ENCODE measurements at places on chromosomes 16 and 17. TPM values are rescaled to one million over a fixed set of nuclear protein-coding genes. Genes with fewer than 3 reads are reported as not detected.

DNA sequence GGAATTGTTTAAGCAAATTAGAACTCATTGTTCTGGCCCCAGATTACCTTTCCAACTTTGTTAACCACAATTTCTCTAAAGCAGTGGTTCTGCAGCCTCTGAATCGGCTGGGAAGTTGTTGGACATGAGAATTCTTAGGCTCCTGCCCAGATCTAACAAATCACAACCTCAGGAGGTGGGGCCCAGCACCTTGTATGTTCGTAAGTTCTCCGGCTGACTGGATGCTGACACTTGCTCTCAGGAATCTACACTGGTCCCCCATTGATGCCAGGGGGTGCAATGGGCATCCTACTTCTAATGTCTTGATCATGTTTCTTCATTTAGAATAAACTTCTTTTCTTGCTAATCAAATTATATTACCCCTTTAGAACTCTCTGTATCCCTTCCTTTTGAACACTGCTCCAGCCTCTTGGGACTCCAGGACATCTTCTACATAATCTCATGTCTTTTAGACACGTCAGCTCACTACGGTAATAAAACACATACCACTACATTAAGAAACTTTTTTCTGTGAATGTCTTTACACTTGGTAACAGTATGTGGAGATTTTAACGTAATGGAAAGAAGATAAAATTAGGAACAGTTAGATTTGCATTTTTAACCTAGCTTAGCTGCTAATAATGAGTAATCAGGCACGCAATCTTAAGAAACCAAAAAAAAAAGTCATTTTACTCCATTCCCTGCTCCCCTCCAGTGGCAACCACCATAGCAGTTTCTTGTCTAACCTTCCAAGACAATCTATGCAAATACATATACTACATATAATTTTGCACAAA is 143.2 kb downstream of the ITFG1 start:
- no peak for DNase-seq

DNA sequence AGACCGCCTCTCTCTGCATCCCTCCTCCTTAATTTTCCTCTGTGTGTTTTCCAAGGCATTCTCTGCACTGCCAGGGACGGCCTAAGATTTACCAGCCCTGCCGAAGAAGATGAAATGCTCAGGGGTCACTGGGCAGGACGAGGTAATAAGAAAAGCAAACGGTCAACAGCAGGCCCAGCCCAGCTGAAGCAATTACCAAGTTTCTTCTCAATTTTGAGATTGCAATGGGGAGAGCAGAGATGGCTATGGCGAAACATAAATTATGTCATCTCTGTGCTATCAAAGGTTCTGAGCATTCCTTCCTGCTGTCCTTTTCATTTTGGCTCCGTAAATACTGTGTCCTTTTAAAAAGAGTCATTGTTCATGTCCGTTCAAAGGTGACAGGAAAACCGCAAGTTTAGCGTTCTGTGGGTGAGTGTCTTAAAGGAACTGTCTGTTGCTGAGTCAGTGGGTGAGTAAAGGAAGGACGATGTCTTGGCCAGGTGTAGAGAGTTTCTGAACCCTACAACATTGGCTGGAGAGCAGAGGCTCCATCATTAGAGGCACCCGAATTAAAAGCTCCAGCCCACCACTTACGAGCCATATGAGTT is 753.9 kb upstream of the EEF2KMT start:
- peak; percentile 16 for DNase-seq

DNA sequence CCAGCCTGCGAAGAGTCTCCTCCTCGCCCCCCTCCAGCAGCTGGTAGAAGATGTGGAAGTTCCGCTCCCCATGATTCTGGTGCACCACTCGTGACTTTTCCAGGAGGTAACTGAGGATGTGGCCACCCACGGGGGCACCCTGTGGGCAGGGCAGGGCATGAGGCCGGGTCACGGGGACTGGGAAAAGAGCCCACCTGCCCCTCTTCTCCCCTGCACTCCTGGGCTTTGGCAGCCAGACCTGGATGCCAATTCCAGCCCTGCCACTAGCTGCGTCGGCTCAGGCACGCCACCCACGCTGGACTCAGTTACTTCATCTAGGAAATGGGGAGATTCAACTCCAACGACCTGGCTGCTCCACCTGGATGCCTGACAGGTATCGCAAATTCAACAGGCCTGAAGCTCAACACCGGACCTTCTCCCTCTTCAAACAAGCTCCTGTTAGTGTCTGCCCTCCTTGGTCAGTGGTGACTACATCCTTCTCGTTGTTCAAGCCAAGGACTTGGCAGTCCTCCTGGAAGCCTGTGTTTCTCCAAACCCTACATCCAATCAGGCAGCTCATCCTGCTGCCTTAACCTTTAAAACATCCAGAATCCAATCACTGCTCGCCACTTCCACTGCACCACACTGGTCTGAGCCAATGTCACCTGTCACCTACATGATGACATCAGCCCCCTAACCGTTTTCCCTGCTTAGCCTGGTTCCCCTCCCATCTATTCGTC is 11.6 kb downstream of the MYO1C start:
- no peak for DNase-seq

- no peak for DNase-seq
Observed at GRCh38 chr17:72578817-72579470, 458.1 kb downstream of the SOX9 start.

GRCh38 chr16:76241755-76242154 is 35.4 kb upstream of the CNTNAP4 start:
- no peak for DNase-seq

- DNase-seq = no peak
Observed at GRCh38 chr17:79042421-79043190, 18.6 kb downstream of the C1QTNF1 start.

DNA sequence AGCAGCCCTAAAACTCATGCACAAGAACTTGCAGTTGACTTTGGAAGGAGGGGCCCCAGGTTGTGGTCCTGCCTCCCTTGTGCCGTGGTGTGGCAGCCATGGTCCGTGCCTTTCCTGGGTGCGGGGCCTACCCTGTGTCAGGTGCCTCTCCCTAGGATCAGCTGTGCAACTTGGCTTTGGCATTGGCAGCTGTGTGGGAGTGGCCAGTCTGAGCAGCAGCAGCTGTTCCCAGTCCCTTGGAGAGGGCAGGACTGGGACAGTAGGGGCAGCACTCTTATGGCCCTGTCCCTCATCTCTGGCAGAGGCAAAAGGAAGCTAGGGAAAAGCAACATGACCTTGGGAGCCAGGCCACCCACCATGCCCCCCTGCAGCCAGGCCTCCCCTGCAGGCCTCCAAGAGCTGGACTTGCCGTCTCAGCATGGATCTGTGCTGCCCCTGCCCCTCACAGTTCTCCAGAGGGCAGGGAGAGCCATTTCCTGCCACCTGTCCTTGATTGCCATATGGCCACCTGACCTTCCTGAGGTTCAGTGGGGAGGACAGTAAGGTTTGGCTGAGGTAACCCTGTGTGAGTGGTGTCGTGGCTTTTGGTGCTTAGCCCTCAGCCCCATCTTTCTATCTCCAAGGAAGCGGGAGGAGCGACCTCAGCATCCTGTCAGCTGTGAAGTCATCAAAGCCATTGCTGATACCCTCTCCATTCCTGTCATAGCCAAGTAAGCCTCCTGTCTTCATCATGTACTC is 15.5 kb upstream of the NFATC3 start:
- DNase-seq = no peak

DNA sequence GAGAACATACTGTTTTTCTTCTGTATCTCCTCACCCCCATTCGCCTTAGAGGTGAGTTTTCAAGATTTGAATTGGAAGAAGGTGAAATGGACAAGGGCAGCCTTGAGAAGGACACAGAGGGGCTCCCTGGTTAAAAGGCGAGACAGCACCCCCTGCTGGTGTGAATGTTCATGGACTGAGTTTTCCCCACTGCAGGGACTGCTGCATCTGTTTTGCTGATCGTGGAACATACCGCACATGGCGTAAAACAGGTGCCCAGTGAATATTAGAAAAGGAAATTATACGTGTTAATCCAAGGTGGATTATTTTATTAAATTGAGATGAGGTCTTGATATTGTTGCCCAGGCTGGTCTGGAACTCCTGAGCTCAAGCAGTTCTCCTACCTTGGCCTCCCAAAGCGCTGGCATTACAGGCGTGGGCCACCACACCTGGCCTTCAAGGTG is 54.5 kb downstream of the NDE1 start:
- no peak for DNase-seq

DNA sequence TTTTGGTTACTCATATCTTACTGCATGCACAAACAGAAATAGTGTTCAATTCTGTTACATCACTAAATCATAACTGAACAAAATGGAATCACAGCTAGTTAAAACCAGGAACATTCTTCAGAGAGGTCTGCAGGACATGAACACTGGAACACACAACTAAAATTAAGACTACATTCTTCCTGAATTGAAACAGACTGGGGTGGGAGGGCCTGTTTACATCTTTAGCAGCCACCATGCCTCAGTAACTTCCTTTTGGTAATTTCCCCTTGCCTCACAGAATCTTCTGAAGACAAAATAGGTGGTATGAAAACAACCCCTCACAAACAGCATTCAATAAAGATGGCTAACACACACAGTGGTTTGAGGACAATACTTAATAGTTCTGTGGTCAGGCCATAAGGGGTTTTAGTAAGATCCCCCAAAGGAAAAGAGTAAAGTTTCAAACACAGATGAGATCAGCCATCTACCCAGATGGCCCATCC is 6.5 kb downstream of the MARF1 start:
- DNase-seq = no peak

GRCh38 chr16:86970279-86970678 is 346.9 kb downstream of the C16orf95 start:
- DNase-seq = no peak

DNA sequence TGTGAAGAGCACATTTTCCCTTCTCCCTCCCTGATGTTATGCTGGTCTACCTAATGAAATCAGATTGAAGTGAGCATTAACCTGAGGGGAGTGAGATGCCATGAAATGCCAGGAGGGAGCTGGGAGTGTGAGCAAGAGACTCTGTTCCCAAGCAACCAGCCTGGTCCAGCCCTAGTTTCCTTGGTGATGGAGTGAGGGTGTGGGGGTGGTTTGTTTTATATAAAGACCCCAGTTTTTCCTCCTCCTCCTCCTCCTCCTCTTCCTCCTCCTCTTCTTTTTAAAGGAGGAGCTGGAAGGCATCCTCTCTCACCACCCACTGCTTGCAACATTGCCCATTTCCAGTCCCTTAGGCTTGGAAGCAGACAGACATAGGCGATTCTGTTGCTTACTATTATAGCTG is 97.1 kb downstream of the DNAH3 start:
- no peak for DNase-seq

DNA sequence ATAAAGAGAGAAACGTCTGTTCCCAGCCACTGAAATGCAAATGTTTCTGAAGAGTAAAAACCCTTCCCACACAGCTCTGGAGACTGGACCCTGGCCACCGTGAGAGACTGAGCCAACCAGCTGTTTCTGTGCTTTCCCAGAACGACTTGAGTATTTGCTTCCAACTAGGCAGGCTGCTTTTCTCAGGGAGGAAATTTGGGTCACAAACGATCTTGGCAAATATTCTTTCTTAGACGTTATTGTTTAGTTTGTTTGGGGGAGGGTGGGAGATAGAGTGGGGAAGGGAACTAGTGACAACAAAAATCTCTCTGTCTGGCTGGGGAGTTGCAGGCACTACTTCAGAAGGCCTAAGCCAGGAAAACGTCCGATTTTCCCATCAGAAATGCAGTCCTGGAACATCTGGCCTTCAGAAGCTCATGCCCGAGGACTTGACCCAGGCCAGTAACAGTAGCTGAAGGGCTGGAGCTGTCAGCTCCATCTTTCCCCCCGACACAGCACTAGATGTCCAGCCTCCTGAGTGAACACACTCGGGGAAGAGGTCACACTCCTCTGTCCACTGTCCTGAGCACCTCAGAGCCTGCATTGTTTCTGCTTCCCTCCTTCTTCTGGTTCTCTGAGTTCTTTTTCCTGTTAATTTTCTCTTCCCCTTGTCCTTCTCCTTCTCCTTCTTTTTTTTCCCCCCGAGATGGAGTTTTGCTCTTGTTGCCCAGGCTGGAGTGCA is 4.0 kb downstream of the CCDC92B start:
- DNase-seq = no peak

- DNase-seq = no peak
Observed at GRCh38 chr16:55179852-55180585, 144.0 kb upstream of the IRX6 start.

- DNase-seq = no peak
Observed at GRCh38 chr16:87881324-87882200, 12.3 kb upstream of the SLC7A5 start.

GRCh38 chr16:54630284-54630967 is 300.2 kb upstream of the IRX5 start:
- no peak for DNase-seq

DNA sequence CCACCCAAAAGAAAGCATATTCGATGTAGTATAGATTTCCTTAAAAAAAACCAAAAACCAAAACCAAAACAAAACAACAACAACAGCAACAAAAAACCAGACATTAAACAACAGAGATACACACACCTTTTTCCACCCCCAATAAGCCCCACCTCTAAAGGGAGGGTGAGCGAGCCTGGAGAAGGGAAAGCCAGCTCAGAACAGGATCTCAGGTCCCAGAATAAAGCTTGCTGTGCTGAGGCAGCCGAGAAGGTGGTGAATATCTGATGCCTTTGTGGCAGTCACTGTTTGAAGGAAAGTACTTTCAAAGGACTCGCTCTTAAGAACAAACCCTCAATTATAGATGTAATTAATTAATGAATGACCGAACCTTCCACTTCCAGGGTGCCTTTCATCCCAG is 470 bp downstream of the KRT23 start:
- DNase-seq = no peak

- no peak for DNase-seq
Observed at GRCh38 chr17:46738544-46738943, 79.9 kb downstream of the WNT3 start.

The KRTAP2-1 gene
- total RNA-seq = not detected

The TBX2 gene
- 7.7 TPM for total RNA-seq

The PRDM7 gene
- total RNA-seq = not detected

The UNC13D gene
- total RNA-seq = 14.0 TPM

The TBC1D3H gene
- not detected for total RNA-seq

The CCL14 gene
- not detected for total RNA-seq

The GPRC5C gene
- total RNA-seq = 74.7 TPM
